HCT116 (cell line): ENCODE measurements at places on chromosomes 1 and 21. TPM values are rescaled to one million over a fixed set of nuclear protein-coding genes. Genes with fewer than 3 reads are reported as not detected.

DNA sequence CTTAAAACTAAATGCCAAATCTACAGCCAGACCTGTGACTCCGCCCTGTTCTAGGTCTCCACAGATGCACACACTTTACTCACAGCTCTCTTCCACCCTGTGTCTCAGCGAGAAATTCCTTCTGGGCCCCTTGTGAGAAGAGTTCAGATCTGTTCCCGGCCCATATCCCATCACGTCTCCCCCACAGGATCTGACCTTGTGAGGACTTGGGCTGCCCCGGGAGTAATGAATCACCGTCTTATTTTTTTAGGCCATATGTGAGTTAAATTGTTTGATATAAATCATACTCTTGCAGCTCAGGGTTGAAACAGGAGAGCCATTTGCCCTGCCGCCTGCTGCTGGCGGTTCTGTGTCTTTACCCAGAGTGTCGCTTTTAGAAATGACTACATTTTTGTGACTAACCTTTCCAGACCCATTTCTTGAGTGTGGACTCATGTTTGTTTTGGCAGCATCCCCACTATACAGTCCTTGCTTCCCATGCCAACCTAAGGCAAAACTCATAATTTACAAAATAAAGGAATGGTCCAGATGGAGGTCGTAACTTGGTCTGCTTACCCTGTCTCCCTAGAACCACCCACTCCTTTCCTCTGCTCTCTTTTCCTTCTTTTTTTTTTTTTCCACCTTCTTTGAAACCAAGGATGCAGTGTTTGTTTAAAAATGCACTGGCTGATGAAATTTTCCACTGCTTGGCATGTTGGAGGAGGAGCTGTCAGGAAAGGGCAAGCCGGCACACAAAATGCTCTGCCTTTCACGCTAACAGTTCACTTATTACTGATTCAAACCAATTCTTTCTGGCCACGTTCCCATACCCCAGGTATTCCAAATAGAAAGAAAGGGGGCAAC lies 98.0 kb upstream of the C1orf105 start:
- DNase-seq = no peak

DNA sequence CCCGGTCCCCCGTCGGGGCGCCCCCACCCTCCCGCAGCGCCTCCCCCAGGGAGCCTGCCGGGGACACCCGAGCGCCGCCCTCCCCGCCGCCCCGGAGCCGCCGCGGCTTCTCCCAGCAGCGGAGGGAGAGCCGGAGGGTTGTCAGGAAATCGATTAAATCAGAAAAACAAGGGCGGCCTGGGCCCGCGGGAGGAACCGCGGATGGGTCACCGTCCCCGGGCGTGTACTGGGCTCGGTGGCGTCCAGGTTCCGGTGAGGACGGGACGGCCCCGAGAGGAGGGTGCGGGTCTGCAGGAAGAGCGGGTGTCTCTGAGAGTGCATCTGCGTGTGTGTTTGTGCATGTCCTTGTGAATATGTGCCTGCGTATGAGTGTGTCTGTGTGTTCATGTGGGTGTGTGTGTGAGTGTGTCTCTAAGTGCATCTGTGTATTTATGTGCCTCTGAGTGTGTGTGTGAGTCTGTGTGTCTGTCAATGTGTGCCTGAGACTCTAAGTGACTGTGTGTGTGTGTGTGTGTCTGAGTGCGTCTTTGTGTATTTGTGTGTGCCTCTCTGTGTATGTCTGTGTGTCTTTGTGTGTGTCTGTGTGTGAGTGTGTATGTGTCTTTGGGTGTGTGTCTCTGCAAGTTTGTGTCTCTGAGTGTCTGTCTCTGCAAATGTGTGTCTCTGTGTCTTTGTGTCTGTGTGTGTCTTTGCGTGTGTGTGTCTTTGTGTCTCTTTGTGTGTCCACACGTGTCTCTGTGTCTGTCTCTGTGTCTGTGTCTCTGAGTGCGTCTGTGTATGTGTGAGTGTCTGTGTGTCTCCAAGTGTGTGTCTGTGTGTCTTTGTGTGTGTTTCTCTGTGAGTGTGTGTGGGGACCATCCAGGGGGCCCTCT lies 1.1 kb downstream of the SPSB1 start:
- no peak for DNase-seq

GRCh38 chr1:214277704-214278635 lies 3.0 kb upstream of the SMYD2 start:
- DNase-seq = no peak

- no peak for DNase-seq
Measured at GRCh38 chr1:208228026-208228425, 16.2 kb downstream of the PLXNA2 start.

DNA sequence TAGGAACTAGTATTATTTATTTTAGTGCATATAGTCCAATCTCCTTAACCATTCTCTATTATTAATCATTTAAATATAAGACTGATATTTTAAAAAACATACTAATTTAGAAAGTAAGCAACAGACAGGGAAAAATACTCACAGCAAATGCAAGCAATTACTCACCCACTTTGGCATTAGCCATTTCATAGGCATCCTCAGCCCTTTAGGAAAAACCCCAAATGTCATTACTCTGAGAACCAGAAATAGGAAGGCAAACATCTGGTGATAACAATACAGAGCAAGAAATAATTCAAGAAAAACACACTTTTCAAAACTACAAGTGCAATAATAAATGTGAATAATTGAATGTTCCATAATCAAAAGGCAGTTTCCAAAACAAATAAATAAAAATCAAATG lies 545.1 kb downstream of the PLPP3 start:
- no peak for DNase-seq

BPNT1 gene
- 25.2 TPM for total RNA-seq

GRCh38 chr1:8439015-8439702 lies 121.2 kb downstream of the SLC45A1 start:
- DNase-seq = no peak

- DNase-seq = no peak
Measured at GRCh38 chr1:72845381-72845780, 563.0 kb upstream of the NEGR1 start.

GRCh38 chr1:207516729-207517128 lies 20.8 kb downstream of the CR1 start:
- no peak for DNase-seq

DNA sequence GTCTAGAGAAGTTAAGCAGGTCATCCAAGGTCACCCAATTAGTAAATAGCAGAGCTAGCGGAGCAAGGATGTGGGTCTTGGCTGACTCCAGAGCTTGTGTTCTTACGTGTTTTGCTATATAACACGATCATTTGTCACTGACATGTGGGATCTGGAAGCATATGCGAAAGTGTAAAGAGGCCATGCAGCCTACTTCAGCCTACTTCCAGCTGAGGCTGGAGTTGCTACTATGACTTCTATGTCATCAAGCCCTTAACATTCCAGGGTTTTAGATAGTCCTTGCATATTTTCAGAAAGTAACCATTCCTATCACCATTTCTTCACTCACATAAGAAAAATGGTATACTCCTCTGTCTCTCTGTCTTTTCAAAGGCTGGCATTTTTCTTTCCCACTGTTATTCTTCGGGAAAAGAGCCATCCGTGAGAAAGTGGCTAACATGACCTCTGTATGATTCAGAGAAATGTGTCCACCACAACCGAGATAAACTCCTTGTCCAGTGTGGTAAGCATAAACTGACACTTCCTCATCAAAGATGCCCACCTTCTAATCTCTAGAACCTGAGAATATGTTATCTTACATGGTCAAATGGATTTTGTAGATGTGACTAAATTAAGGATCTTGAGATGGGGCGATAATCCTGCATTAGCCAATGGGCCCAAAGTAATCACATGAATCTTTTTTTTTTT lies 24.0 kb upstream of the ABL2 start:
- no peak for DNase-seq

MINDY1 gene
- 1.2 TPM for total RNA-seq

HTR1D gene
- total RNA-seq = 3.5 TPM

GRCh38 chr1:38026592-38027200 lies 14.2 kb downstream of the UTP11 start:
- DNase-seq = no peak

DNA sequence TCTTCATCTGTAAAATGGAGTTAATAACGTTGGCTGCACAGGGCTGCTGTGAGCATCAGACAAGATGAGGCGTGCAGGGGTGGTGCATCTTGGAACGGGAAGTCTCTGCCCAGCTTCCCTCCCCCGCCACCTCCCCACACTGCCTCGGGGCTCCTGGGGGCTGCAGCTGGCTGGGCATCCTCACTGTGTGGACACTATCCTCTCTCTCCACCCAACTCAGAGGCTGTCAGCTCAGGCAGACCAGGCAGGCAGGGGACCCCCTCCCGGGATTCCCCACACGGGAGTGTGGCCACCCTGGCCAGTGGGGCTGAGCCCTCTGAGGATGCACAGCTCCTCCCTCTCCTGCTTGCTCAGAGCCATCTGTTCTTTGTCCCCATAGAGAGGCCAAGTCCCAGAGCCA lies 122.7 kb downstream of the CCDC185 start:
- no peak for DNase-seq

INAVA gene
- 18.8 TPM for total RNA-seq

HPCA gene
- total RNA-seq = 0.15 TPM

FBXO2 gene
- 81.1 TPM for total RNA-seq

PCNX2 gene
- 15.3 TPM for total RNA-seq

- no peak for DNase-seq
Measured at GRCh38 chr1:8603220-8603616, 214.2 kb downstream of the RERE start.

GRCh38 chr1:10835822-10836421 lies 39.5 kb upstream of the CASZ1 start:
- DNase-seq = peak; percentile 49

GRCh38 chr21:39688010-39688409 lies 57.0 kb upstream of the IGSF5 start:
- DNase-seq = no peak

GJA9 gene
- not detected for total RNA-seq

VSIG8 gene
- total RNA-seq = not detected

DNA sequence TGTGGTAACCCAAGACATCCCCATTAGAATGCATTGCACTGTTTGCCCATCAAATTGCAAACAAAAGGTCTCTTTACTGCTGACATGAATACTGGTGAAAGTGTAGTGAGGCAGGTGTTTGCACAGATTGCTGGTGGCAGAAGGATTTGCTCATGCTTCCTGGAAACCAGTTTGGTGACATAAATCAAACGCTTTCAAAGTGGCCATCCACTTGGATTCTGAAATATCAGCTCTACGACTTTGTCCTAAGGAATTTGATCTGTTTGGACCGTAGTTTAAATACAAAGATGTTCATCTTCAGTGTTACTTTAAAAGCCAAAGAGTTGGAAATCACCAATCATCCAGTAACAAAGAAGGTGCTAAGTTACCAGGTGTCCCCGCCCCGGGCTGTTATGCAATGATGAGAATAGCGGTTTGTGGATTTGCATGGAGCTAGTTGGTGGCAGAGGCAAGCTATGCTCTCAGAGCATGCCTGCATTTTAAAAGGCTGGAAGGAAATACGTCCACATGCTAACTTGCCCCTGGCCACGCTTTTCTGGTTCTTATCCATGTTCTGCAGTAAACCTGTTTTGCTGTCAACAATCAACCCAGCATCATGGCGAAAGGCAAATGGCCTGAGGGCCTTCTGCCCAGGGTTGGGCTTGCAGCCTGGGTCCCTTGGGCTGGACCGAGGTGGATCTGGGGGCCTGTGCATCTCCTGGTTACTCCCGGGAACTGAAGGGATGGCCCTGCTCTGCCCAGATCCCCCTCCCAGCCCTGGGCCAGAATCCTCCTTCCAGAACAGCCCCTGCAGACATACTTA lies 49.2 kb downstream of the UMODL1 start:
- no peak for DNase-seq

RPTN gene
- not detected for total RNA-seq

- peak; percentile 10 for DNase-seq
Measured at GRCh38 chr1:87279966-87280535, 48.6 kb upstream of the LMO4 start.

AIM2 gene
- not detected for total RNA-seq

- no peak for DNase-seq
Measured at GRCh38 chr1:230287674-230288315, 138.3 kb downstream of the PGBD5 start.

PERM1 gene
- total RNA-seq = 0.39 TPM

GRCh38 chr1:87972811-87973210 lies 644.1 kb downstream of the LMO4 start:
- DNase-seq = no peak
